ENCODE measurements at places on chromosomes 4 and X.

GRCh38 chr4:11338956-11339782 is 89.5 kb downstream of the HS3ST1 start:
- no peak for DNase-seq

DNA sequence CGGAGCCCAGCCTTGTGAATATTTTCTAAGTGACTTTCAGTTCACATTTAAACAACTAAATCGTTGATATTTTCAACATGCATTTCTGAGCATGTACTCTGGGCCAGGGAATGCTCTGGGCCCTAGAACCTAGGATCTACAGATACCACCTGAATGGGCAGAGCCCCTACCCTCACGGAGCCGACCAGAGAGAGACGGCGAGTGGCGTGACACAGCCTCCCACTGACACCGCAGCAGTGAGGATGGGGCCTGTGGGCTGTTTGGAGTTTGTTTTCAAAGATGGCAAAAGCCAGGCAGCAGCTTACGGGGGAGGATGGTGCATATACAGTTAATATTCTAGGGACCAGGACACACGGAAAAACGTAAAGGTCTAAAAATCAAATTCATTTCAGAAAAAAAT is 17.7 kb downstream of the NELFA start:
- no peak for DNase-seq

DNA sequence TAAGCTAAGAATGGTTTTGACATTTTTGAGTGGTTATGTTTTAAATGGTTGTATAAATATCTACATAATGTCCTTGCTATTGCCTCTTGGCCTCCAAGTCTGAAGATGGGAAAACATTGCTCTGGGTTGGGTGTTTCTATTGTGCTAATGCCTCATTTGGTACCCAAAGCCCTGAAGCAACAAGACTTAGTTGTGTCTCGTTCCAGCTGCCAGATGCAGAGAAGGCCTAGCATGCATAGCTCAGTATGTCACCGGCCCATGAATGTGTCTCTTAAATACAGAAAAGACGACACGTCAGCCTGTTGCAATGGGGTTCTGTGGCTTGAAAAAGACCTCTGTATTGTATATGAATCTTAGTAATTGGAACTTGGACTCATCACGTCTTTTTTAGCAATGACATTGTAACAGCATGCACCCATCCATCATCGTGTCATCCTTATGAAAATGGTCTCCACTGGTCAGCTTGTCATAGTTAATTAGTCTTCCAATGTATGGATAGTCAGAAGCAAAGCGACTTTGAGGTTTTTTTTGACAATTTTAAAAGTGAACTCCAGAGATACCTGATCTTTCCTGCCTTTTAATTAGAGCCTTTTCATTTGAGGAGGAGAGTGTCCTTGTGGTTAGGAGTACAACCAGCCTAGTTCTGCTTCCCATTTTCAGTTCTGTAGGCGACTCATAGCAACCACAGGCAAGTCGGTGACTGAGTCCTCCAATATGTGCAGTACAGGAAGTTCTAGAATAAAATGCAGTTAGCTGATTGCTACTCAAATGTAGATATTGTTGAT is 126.4 kb upstream of the GATB start:
- peak; percentile 26 for DNase-seq

- DNase-seq: peak; percentile 84
Measured at GRCh38 chr4:174828845-174829701, at the start of gene GLRA3. GLRA3 (minus strand) TSS chr4:174829247; CDS start chr4:174828811, 436 bp downstream.

DNA sequence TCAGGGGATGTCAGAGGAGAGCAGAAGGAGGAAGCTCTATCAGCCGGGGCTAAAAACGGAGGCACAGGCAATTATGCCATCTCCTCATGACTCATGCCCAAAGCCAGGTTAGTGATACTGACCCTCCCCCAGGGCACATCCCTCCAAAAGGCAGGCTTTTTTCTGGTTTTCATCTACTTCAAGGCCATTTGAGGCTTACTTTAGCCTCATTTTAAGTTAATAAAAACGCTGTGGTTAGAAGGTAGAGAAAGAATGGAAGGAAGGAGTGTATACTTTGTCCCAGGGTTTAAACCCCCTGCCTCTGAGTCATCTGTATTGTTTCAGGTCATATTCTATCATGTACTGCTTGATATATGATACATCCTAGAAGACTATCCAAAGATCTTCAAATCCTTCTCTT is 89.7 kb upstream of the NDP start:
- peak; percentile 8 for DNase-seq

DNA sequence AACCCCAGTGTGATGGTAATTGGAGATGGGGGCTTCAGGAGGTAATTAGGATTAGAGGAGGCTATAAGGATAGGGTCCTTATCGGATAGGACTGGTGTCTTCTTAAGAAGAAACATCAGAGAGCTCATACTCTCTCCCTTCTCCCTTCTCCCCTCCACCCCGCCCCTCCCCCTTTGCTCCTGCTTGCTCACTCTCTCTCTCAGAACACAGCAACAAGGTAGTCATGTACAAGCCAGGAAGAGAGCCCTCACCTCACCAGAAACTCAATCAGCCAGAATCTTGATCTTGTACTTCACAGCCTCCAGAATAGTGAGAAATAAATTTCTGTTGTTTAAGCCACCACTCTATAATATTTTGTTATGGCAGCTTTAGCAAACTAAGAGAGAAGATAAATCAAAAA is 4.5 kb downstream of the DDX60L start:
- DNase-seq: no peak

- no peak for DNase-seq
Measured at GRCh38 chr4:99564921-99565320, 1.1 kb upstream of the TRMT10A start.

GRCh38 chr4:186740822-186741221 is 17.2 kb upstream of the FAT1 start:
- no peak for DNase-seq

DNA sequence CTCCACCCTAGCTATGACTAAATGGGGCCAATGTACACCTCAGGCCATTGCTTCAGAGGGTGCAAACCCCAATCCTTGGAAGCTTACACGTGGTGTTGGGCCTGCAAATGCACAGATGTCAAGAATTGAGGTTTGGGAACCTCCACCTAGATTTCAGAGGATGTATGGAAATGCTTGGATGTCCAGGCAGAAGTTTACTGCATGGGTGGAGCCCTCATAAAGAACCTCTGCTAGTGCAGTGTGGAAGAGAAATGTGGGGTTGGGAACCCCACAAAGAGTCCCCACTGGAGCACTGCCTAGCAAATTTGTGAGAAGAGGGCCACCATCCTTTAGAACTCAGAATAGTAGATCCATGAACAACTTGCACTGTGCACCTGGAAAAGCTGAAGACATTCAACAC is 284.1 kb downstream of the ANTXR2 start:
- DNase-seq: no peak

- DNase-seq: no peak
Measured at GRCh38 chr4:98447648-98448047, 186.5 kb downstream of the RAP1GDS1 start.

DNA sequence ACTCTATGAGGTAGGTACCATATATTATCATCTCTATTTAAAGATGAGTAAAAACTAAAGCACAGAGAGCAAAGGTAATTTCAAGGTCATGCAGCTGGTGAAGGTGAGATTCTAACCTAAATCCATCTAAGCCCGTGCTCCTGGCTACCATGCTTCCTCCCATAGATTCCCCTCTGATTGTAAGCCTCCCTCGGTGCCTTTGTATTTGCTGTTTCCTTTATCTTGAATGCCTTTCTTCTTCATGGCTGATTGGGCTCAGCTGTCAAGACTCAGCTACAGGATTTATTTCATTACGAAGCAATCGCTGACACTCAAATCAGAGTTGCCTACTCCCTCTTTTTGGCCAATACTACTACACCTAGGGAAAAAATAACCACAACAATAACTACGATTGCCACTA is 217.1 kb downstream of the ARAP2 start:
- no peak for DNase-seq

- no peak for DNase-seq
Measured at GRCh38 chr4:20532871-20533870, 167.1 kb upstream of the PACRGL start.

DNA sequence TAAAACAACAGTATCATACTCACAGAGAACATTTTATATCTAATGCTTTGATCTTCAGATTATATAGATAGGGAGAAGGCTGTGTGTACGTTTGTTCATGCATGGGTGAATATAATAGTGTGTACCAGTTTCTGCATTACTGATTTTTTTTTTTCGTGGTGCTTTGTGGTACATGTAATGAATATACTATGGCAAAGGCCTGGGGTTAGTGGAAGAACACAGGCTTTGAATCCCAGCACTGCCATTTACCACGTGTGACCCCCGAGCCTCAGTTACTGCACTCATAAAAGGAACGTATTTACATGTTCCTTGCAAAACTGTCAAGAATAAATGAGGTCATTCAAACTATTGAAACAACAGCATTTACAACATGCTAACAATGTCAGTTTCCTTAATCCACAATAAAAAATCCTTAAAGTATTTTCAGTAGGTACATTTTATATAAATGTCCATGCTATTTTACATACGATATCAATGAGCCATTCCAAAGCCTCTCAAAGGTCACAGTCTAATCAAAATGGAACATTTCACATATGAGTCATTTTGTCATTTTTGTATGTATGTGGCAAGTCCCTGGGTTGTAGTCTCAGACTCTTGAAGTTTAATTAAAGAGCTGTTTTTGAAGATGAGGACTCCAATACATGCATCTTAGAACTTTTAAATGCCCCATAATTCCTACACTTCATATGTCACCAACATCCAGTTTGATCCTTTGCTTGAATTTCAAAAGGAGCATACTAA is 242.8 kb downstream of the PPP3CA start:
- no peak for DNase-seq

DNA sequence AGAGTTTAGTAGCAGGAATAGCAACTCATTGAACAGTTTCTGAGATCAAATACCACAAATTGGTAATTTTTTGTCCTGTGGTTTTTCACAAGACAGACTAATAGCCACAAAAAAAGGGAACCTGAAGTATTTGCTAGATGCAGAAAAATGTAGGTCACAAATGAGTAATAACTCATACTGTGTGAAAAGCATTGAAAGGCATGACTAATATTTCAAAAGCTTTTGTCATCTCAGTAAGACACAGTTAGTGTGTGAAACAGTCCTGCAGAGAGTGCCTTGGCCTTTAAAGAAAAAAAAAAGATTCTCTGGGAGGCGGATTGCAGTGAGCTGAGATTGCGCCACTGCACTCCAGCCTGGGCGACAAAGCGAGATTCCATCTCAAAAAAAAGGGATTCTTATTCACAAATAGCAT is 31.4 kb upstream of the SLC25A31 start:
- peak; percentile 61 for DNase-seq

DNA sequence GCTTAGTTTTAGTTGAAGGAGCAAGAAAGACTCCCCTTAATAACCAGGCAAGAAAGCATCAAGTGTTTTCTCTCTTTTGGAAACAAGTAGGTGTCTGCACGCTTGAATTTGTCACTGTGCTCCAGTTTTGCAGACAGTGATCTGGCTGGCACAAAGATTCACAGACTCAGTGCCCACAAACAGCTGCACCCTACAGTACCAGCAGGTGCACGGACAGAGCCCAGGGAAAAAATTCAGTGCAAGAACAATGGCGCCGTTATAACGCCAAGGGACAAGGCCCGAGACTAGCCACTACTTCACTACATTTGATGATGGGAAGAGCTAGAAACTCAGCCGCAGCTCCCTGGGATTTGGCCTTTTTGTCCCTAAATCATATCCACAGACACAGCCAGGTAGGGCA is 56.0 kb downstream of the ZNF827 start:
- no peak for DNase-seq

GRCh38 chr4:169249214-169249973 is 21.4 kb downstream of the SH3RF1 start:
- no peak for DNase-seq

DNA sequence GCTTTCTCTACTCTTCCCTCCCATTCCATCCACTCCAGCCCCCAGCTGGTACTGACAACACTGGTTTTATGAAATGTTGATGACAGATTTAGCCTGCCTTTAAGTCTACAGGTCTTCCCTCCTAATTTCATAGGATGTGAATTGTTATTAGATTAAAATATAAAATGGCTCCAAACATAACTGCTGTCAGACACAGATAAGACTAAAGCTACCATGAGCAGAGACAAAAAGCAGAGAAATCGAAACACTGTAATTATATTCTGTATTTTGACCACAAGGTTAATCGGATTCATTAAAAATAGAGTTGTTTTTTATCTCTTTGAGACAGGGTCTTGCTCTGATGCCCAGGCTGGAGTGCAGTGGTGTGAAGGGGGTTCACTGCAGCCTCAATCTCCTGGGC is 28.3 kb downstream of the SEC24D start:
- no peak for DNase-seq

- DNase-seq: no peak
Measured at GRCh38 chrX:149145845-149146285, 359.2 kb downstream of the IDS start.

DNA sequence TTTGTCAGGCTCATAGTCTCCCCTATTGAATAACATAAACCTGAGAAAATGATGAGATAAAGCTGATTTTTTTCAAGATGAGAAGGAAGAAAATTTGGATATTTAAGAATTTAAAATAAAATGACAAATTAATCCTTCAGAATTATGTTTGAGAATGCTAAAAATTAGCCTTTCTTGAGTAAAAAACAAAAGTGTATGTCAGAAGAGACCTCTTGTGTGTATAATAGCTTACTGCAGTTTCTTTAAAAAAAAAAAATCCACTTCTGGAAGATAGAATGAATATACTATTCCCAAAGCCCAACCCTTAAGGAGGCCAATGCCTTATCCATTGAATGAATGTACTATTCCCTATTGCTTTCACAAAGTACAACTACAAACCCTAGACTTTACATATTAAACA is 281.8 kb downstream of the RAPGEF2 start:
- DNase-seq: no peak

GRCh38 chr4:178102139-178102538 is 659.9 kb upstream of the AGA start:
- no peak for DNase-seq

- DNase-seq: no peak
Measured at GRCh38 chr4:27020603-27021002, 160.0 kb downstream of the STIM2 start.

- DNase-seq: peak; percentile 25
Measured at GRCh38 chrX:118976599-118977340, 2.4 kb downstream of the LONRF3 start.

DNA sequence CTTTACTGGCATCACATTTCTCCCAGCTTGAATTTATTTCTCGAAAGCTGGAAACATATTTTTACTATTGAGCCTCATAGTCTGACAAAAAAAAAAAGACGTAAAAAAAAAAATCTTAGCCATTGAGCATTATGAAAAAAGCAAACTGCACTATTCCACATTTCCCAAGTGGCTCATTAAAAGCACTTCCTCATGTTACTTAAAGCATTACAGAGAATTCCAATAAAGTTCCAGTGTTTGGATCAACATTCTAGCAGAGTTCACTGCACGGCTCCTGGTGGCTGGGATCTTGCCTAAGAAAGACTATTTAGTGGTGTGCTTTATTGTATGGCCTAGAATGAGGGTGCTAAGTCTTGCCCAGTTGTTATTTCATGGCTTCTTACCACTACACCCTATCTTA is 476.2 kb downstream of the PPARGC1A start:
- no peak for DNase-seq

- DNase-seq: no peak
Measured at GRCh38 chrX:151563449-151563848, at the start of gene PASD1. PASD1 (plus strand) TSS chrX:151563675; CDS start chrX:151601554, 37,879 bp downstream.

- no peak for DNase-seq
Measured at GRCh38 chr4:19720610-19721009, 531.1 kb upstream of the SLIT2 start.

GRCh38 chr4:14247767-14248166 is 620.2 kb upstream of the BOD1L1 start:
- DNase-seq: no peak

- DNase-seq: no peak
Measured at GRCh38 chr4:140653718-140654494, 85.1 kb upstream of the UCP1 start.
